Left ventricle myocardium inferior (tissue), 1 donor: ENCODE measurements at places on chromosomes 2 and 18. TPM values are rescaled to one million over a fixed set of nuclear protein-coding genes. Genes with fewer than 3 reads are reported as not detected.

WDCP gene
- 8.6 TPM for total RNA-seq

EGR4 gene
- not detected for total RNA-seq

REG1B gene
- total RNA-seq: not detected

TMEM17 gene
- 2.2 TPM for total RNA-seq

GRCh38 chr2:240293557-240294461 lies 141.7 kb upstream of the GPC1 start:
- DNase-seq: peak; percentile 58

- DNase-seq: no peak
Observed at GRCh38 chr2:174059178-174059883, 94.2 kb upstream of the SP3 start.
